ENCODE measurements at places on chromosomes 16 and 17.

- peak; percentile 91 for DNase-seq
Measured at GRCh38 chr16:66977341-66978113, 10.9 kb upstream of the CES4A start.

DNA sequence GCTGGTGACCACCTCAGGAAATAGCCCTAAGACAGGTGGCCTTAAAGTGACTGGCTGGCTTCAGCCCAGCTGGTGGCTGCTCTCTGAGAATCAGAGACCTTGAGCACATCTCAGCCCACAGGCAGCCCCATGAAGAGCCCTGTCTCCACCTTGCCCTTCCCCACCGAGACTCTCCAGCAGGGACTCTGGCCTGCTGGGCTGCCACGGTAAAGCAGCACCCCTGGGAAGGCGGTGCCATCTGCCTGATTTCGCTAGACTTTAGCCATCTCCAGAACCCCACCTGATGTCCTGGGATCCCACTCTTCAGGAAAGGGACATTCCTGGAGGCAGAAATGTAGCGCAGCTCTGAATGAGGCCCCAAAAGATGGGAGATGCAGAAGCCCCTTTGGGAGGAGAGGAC, 45.2 kb upstream of the LGALS9 start:
- DNase-seq = no peak

DNA sequence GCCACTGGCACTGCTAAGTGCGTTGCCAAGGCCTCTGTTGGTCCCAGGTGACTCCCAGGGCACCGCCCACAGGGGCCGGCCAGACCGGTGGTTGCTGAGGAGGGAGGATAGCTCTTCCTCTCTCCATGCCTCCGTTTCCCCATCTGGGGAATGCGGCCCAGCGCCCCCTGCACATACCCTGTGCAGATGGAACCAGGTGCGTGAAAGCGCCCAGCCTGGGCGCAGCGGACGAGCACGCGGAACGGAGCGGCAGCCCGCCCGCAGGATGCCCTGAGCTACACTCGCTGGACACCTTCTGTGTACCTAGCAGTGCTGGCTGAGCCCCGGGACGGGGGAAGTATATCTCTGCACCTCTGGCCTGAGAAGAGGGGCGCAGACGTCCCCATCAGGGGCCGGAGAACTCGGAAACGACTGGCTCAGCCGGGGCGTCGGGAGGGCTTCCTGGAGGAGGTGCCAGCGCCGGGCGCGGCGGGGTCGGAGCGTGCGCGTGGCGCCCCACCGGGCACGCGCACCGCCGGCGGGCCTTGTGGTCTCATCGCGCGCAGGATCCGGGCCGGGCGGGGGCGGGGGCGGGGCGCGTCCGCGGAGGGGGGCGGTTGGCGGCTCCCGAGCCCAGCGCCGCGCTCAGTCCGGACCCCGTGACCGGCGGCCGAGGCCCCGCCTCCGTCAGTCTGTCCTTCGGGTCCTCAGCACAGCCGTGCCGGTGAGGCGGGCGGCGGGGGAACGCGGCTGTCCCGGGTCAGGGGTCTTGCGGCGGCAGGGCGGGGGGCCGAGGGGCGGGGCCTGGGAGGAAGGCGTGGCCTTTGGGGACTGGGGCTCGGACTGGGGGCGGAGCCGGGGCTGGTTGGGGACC, at the start of the genes CCDC78 and HAGHL:
Gene CCDC78 (minus strand): TSS at position 6 of the 853 bp plus-strand sequence. CDS start 76 bp downstream, outside the sequence.
Gene HAGHL (plus strand): TSS at position 669 of the 853 bp plus-strand sequence. CDS start 404 bp downstream, outside the sequence.
- no peak for DNase-seq

GRCh38 chr17:82222816-82223215, 6.0 kb upstream of the SLC16A3 start:
- no peak for DNase-seq

DNA sequence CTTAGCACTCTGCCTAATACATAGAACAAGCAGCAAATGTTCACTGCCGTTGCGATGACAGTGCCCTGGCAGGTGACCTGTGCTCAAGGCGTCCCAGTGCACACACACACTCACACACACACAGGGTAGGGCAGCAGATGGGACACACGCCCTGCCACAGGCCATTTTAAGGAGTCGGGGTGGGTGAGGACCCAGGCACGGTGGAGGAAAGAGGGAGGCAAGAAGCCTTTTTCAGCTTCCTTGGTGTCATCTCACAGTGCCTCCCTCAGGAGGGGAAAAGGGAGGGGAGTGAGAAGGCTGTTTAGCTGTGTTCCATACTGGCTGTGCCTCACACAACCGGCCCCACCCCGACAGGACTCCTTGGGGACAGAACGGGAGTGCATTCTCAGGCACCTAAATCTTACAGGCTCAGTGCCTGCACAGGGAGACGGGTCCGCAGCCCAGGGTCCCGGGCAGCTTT, 1.5 kb downstream of the PITPNM3 start:
- DNase-seq = no peak

DNA sequence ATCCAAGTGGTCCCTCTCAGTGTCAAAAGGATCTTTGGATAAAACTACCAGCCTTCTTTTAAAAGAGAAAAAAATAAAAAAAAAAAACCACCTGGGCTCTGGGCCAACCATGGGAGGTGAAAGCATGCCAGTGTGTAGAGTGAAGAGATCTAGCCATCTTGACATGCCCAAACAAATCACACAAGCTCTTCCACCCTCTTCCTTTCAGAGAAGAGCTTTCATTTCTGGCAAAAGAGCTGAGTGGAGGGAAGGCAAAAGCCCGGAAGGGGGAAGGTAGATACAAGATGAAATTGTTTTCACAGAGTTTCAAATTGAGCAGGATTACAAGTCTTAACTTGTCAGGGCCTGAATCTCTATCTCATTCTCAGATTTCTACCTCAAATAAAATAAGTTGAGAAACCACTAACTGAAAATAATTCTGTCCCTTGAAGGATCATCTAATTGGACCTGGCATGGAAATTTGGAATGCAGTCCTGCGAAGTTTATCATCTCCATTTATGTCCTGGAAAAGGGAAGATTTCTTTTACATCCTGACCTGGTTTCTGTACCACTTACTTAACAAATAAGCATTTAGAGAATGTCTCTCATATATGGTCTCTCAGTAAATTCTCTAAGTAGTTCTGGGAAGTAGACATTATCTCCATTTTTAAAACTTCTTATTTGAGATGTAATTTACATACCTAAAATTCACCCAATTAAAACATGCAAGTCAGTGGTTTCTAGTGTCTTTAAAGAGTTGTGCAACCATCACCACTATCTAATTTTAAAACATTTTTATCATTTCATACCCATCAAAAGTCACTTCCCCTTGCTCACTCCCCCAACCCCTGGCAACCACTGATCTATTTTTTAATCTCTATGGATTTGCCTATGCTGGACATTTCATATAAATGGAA, 93.7 kb downstream of the TANGO6 start:
- DNase-seq = no peak

DNA sequence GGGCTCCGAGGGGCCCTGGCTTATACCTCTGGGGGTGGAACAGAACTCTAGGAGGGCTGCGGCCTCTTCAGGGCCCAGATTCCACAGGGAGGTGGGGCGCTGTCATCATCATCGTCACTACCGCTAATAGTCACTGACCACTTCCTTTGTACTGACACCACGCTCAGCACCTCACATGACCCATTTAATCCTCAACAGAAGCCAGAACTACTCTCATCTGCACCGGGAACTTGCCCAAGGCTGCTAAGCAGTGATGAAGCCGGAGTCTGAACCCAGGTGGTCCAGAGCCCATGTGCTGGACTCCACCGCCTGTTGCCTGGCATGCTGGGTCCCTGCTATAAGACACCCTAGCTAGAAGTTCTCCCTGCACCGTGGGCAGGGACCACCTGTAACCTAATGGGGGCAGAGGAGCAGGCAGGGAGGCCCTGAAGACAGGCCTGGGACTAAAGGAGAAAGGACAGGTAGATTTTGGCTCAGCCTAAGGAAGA, 12.0 kb downstream of the UNC13D start:
- DNase-seq = no peak

DNA sequence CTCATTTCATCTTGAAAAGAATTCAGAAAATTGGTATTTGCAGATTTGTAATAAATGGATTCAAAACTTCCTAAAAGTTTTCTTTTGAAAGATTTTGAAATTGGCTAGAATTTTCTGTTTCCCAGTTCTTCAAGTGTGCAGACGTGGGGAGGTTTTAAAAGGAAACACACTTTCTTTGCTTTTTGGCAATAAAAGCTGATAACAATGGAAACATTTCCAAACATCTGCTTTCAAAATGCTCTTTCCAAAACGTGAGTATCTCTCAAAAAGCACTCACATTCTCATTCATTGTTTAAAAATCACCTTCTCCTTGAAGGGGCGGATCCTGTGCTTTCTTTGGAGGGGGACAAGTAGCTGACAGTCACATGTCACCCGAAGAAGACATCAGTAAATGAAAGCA, 8.6 kb upstream of the GSG1L start:
- no peak for DNase-seq

DNA sequence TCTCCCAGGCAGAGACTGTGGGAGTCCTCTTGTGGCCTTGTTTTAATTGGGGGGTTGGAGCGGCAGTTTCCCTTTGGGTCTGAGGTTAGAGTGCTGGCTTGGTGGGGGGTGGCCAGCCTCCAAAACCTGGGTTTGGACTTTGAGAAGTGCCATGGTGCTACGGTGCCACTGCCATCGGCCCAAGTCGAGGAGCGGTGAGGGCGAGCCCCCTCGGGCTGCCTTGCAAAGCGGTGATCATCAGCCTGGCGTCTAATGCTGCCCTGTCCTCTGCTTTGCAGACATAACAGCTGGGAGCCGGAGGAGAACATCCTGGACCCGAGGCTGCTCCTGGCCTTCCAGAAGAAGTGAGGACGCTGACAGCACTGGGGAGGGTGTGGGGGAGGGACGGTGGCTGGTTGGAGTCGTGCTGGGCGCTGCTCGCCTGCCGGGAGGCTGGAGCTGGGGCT, 1.2 kb downstream of the CBX2 start:
- DNase-seq = no peak

DNA sequence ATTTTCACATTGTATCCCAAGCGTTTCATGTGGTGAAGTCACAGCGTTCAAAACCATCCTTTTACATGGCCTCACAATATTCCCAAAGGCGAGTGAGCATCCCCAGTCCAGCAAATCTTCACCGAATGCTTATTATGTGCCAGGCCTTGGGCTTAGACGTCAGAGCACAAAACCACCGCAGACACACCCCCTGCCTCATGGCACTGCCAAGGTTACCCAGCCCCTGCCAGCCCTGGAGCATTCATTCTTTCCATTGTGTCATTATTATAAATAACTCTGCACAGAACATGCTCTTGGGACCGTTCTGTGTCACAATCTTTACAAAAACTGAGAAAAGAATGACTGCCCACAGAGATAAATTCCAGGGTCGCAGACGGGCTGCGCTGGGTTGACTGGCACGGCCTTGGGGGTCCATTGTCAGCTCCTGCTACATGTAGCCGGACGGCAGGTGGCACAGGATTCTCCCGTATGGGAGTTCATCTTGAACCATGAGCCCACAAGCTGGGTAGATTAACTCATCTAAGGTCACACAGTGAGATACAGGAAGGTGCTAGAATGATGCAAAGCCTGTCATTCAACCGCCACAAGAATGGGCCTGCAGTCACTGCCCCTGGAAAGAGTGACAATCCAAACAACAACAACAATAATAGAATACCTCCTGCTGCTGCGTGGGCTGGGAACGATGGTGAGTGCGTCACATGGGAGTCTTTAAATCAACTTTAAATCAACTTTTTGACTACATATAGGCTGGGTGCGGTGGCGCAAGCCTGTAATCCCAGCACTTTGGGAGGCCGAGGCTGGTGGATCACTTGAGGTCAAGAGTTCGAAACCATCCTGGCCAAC, 4.5 kb upstream of the NECAB2 start:
- no peak for DNase-seq

DNA sequence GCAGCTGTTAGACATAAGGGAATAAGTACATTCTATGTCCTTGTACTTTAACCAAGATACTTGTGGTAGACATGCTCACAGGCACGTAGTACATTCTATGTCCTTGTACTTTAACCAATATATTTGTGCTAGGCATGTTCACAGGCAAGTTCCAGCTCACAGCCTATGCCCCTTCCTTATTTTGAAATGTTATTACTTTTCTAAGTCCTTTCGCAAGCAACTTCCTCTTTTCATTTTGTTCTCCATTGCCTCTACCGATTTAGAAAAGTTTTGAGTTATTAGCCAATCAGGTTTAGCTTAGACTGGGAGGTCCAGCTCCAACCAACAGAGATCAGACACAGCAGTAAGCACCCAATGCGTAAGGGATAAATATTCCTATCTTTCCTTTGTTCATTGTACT, 60.1 kb upstream of the NUDT7 start:
- DNase-seq = no peak

GRCh38 chr17:78272914-78273258, 41.5 kb downstream of the TMEM235 start:
- DNase-seq = no peak

DNA sequence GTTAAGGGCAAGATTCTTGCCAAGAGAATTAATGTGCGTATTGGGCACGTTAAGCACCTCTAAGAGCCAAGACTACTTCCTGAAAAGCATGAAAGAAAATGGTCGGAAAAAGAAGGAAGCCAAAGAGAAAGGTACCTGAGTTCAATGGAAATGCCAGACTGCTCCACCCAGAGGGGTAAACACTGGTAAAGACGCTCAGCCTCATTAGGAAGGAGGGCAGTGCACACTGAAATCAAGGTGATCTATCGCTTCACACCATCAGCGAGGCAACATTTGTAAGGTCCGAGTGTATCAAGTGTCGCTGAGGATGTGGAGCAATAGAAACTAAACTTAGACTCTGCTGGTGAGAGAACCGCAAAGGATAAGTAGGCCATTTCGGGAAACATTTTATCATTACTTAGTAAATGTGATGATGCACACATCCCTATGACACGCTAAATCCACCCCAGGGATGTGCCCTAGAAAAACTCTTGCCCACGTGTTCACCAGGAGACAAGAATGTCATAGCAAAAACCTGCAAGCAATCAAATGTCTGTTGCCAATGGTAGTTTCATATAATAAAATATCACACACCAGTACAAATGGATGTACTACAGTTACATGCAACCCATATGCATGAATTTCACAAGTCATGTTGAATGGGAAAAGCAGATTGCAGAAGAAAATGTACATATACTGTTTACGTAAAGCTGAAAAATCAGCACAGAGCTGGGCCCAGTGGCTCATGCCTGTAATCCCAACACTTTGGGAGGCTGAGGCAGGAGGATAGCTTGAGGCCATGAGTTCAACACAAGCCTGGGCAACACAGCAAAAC, 23.6 kb downstream of the CNTROB start:
- no peak for DNase-seq

GRCh38 chr16:88685156-88686061, 898 bp downstream of the SNAI3 start:
- DNase-seq = no peak

- no peak for DNase-seq
Measured at GRCh38 chr17:28992185-28992584, 13.6 kb downstream of the SEZ6 start.

DNA sequence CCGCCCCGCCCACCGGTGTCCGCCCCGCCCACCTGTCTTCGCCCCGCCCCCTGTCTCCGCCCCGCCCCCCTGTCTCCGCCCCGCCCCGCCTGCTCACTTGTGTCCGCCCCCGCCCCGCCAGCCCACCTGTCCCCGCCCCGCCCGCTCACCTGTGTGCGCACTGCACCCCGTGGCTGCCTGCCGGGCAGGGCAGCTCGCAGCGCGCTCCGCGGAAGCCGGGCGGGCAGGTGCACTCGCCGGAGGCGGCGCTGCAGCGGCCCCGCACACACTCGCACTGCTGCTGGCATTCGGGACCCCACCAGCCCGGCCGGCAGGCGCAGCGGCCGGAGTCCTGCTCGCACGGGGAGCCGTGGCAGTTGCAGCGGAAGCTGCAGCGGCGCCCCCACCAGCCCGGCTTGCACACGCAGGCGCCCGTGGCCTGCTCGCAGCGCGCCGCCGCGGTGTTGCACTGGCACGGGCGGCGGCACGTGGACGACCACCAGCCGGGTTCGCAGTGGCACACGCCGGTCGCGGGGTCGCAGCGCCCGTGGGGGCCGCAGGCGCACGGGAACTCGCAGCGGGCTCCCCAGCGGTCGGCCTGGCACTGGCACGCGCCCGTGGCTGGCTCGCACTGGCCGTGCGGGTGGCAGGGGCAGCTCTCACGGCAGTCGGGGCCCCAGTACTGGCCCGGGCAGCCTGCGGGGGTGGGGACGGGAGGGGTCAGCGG, 2.1 kb downstream of the SCARF1 start:
- no peak for DNase-seq

Measured in neural crest cell (in vitro differentiated cells).